ENCODE measurements at places on chromosomes 16 and 17. TPM values are rescaled to one million over a fixed set of nuclear protein-coding genes. Genes with fewer than 3 reads are reported as not detected.

DNA sequence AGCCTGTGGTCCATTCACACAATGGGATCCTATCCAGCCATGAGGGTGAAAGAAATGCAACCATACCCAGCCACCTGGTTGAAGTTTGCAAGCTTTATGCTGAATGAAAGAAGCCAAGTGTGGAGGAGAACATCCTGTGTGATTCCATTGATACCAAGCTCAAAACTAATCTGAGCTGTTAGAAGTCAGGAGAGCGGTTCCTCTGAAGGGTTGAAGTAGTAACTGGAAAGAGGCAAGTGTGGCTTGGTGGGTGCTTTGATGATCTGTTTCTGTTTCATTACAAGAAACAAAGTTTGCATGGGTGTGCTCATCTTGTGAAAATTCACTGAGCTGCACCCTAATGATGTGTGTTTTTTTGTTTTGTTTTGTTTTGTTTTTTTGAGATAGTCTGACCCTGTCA lies 99.4 kb downstream of the SALL1 start:
- no peak overlapping the region for H3K27ac ChIP-seq
- H3K4me1 ChIP-seq: peaks cover 8% of the 10 kb centered on the region
- H3K4me3 ChIP-seq: no peak overlapping the region
- no peak for DNase-seq

The PTX4 gene
- not detected for total RNA-seq

DNA sequence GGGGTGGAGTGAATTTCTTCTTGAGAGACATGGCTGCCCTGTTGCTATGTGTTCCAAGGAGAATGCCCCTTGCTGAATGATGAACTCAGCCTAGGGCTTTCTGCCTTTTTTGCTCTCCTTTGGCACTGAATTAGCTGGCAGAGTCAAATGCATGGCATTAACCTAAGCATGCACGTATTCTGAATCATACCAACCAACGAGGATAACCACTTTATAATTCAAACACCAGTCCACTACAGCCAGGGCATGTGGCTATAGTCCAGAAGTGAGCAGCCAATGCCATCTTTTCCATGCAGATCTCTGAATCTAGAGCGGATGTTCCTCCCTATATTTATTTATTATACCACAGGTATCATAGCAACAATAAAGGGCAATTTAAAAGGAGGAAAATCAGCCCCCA lies 15.7 kb downstream of the TMIGD1 start:
- no peak for DNase-seq
- no peak overlapping the region for H3K4me3 ChIP-seq
- no peaks in the 10 kb centered on the region for H3K4me1 ChIP-seq
- no peaks in the 10 kb centered on the region for H3K36me3 ChIP-seq
- no peaks in the 10 kb centered on the region for H3K27me3 ChIP-seq
- H3K27ac ChIP-seq: no peak overlapping the region

DNA sequence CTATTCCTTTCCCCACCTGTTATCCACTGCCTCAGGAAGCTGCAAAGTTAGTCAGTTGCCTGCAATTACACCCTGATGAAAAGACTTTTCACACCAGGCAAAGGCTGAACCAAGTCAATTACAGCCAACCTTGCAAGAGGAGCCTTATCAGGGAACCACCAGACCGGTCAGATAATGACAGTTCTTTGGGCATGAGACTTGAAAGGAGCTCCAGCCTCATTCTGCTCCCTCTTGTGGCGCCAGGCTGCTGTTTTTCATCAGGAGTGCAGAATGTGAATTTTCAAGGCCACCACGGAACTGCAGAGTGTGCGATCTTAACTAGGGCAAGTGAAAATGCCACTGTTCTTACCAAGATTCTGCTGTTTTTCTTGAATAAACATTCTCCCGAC lies 22.5 kb downstream of the DNAI2 start:
- no peaks in the 10 kb centered on the region for H3K36me3 ChIP-seq
- H3K27ac ChIP-seq: no peak overlapping the region
- DNase-seq: peak; percentile 82
- no peak overlapping the region for H3K4me3 ChIP-seq
- H3K27me3 ChIP-seq: no peaks in the 10 kb centered on the region

DNA sequence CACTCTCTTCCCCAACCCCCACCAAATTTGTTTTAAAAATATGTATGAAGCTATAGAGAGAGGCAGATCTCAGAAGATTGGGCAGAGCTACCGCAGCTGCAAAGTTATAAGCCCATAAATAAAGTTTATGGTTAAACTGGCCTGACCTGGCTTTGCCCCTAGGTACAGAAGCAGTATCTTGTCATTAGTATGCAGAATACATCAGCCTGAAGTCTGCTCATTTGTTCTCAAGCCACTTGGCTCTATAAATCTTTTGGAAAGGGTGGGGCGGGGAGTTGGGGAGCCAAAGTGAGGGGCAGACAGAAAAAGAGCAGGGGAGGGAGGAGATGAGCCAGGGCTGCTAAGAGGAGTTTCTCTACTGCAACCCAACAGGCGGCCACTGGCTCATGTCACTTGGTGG lies 113.2 kb downstream of the SOX9 start:
- H3K4me1 ChIP-seq: peaks cover 19% of the 10 kb centered on the region
- no peak overlapping the region for H3K4me3 ChIP-seq
- H3K36me3 ChIP-seq: no peaks in the 10 kb centered on the region
- no peak overlapping the region for H3K27ac ChIP-seq
- DNase-seq: no peak

DNA sequence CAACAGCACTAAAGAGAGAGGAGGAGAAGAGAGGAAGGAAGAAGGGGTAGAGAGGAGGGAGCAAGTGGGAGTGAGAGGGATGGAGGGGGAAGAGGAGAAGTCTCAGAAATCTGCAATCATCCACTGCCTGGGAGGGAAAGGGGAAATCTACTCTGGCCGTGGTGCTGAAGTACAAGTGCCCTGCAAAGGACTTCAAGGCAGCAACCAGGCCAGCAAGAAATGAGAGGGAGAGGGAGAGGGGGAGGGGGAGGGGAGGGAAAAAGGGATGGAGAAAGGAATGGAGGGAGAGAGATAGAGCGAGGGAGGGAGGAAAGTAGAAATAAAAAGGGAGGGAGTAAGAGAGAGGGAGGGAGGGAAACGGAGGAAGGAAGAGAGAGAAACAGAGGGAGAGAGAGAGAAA lies 130.8 kb upstream of the EEF2KMT start:
- H3K4me3 ChIP-seq: no peak overlapping the region
- peak; percentile 64 for DNase-seq
- no peaks in the 10 kb centered on the region for H3K36me3 ChIP-seq

DNA sequence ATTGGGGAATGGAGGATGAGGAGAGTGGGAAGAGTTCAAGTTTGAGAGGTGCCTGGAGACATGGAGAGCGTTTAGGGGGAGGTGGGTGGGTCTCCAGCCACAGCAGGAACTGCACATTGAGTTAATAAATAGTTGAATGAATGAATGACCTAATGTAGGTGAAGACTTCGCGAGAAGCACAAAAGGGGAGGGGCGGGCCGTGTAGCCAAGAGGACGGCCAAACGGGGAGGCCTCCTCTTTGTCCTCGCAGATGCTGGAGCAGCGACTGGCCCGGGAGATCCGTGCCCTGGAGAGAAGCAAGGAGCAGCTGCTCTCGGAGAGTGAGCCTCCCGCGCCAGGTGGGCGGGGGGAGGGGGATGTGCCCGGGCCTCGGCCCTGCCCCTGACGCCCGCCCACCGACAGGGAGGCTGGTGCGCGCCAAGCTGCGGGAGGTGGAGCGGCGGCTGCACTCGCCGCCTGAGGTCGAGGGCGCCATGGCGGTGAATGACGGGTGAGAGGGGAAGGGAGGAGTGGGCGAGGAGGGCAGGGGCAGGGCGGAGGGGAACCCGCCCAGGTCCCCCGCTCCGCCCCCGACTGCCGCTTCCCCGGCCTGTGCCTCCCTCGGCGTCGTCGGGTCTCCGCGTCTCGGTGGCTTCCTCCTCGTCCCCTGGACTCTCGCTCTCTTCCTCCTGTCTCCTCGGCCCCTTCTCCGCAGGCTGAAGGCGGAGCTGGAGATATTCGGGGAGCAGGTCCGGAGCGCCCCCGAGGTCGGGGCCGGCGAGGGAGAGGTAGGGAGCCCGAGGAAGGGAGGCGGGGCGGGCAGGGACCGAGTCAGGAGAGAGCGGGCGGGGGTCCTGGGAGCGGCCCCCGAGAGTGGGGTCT lies 12.9 kb downstream of the SYCE1L start:
- peak overlapping the region; percentile 84 for H3K4me3 ChIP-seq
- no peak overlapping the region for H3K27ac ChIP-seq
- peak; percentile 83 for DNase-seq
- no peaks in the 10 kb centered on the region for H3K36me3 ChIP-seq
- H3K27me3 ChIP-seq: no peaks in the 10 kb centered on the region
- peaks cover 5% of the 10 kb centered on the region for H3K4me1 ChIP-seq

GRCh38 chr17:82013772-82014321 lies 8.8 kb downstream of the CENPX start:
- no peaks in the 10 kb centered on the region for H3K27me3 ChIP-seq
- H3K27ac ChIP-seq: no peak overlapping the region
- no peaks in the 10 kb centered on the region for H3K36me3 ChIP-seq
- DNase-seq: no peak
- no peaks in the 10 kb centered on the region for H3K4me1 ChIP-seq

DNA sequence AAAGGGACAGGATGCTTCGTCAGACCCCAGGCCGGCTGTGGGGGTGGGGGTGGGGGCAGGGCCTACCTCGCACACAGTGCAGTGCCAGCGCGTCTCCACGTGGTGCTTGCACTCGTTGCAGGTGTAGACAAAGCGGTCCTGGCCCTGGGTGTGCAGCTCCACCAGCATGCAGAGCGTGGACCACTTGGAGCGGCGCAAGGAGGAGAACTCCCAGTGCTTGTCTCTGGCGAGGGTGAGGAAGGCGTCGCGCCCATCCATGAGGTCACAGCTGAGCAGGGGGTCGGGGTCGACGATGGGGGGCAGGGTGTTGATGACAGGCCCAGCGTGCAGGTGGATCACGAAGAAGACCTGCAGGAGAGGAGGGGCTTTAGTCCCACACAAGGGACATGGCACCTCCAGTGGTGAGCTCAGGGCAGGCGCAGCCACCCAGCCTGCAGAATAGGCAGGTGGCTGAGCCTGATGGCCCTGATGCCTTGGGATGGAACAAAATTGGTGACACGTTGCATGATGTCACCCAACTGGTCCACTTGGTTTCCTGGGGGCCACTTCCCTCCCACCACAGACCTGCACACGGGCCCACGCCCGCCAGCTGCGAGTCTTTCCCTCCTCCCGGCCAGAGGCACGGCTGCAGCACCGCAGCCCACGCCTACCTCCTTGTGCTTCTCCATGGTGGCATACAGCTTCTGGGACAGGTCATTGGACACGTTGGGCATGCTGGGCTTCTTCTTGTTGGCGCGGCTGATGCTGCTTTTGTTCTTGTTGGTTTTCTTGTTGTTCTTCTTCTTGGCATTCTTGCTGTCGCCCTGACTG lies 14.0 kb upstream of the TRAP1 start:
- DNase-seq: no peak
- peaks cover 6% of the 10 kb centered on the region for H3K36me3 ChIP-seq
- H3K27me3 ChIP-seq: no peaks in the 10 kb centered on the region
- no peak overlapping the region for H3K27ac ChIP-seq

- no peak for DNase-seq
- no peaks in the 10 kb centered on the region for H3K36me3 ChIP-seq
- H3K4me1 ChIP-seq: no peaks in the 10 kb centered on the region
- no peaks in the 10 kb centered on the region for H3K27me3 ChIP-seq
These were observed 28.7 kb downstream of the ACSF3 start for GRCh38 chr16:89122322-89122851.

GRCh38 chr17:29073045-29073444 lies 30.1 kb downstream of the PIPOX start:
- no peaks in the 10 kb centered on the region for H3K27me3 ChIP-seq
- no peak for DNase-seq
- no peak overlapping the region for H3K27ac ChIP-seq

GRCh38 chr17:36937959-36938565 lies 787 bp downstream of the LHX1 start:
- peaks cover 51% of the 10 kb centered on the region for H3K4me1 ChIP-seq
- no peak overlapping the region for H3K4me3 ChIP-seq
- peaks cover 100% of the 10 kb centered on the region for H3K27me3 ChIP-seq
- peak; percentile 76 for DNase-seq

GRCh38 chr17:14505606-14506005 lies 204.7 kb downstream of the HS3ST3B1 start:
- no peak for DNase-seq
- peaks cover 6% of the 10 kb centered on the region for H3K4me1 ChIP-seq
- H3K27me3 ChIP-seq: no peaks in the 10 kb centered on the region
- H3K27ac ChIP-seq: no peak overlapping the region
